Muscle of leg (tissue), 16 donors: ENCODE measurements at places on chromosomes 1 and 21. TPM values are rescaled to one million over a fixed set of nuclear protein-coding genes. Genes with fewer than 3 reads are reported as not detected.

Gene CACHD1
- 14.1 TPM for total RNA-seq

Gene DMRTA2
- total RNA-seq, result 0.04 TPM

Gene IVL
- total RNA-seq, result not detected

Gene FOXJ3
- 32.4 TPM for total RNA-seq

Gene STUM
- 4.7 TPM for total RNA-seq

Gene HSD3B1
- 0.53 TPM for total RNA-seq

Gene GREM2
- total RNA-seq, result 2.0 TPM

Gene KRTAP12-3
- total RNA-seq, result not detected

Gene CCDC30
- 1.7 TPM for total RNA-seq

Gene SELENBP1
- total RNA-seq, result 31.2 TPM

Gene DNAI4
- 9.2 TPM for total RNA-seq

Gene ZNF593OS
- total RNA-seq, result 0.31 TPM

Gene DPT
- 97.8 TPM for total RNA-seq

Gene GRIK1
- 0.49 TPM for total RNA-seq

Gene AGPAT3
- total RNA-seq, result 19.2 TPM

Gene LCE1F
- total RNA-seq, result not detected
